ENCODE measurements at places on chromosomes 11 and 22. TPM values are rescaled to one million over a fixed set of nuclear protein-coding genes. Genes with fewer than 3 reads are reported as not detected.

DNA sequence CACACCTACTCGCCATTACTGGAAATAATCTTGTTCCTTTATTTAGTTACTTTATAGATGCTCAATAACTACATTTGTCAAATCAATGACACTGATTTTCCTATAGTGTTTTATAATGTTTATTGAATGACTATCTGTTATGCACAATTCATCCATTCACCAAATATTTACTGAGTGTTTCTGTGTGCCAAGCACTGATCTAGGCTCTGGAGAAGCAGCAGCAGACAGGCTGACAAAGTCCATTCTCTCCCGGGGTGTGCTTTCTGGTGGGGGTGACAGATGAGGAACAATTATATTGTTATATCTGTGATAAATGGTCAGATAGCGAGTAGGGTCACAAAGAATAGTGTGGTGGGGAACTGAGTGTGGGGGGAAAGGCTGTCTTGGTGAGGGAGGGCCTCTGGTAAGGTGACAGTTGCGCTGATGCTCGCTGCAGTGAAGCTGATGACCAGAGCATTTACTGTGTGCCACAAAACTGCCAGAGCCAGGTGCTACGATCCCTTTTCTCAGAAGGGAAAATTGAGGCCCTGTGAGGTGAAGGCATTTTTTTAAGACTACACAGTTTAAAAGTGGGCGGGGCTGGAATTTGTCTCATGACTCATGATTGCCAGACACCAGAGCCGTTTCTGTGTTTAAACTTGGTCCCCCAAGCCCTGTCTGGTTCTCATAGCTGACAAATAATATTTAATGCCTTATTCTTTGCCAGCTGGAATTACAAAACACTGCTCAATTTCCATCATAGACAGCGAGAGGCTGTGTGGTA, 10.2 kb downstream of the PACS1 start:
- DNase-seq: no peak

DNA sequence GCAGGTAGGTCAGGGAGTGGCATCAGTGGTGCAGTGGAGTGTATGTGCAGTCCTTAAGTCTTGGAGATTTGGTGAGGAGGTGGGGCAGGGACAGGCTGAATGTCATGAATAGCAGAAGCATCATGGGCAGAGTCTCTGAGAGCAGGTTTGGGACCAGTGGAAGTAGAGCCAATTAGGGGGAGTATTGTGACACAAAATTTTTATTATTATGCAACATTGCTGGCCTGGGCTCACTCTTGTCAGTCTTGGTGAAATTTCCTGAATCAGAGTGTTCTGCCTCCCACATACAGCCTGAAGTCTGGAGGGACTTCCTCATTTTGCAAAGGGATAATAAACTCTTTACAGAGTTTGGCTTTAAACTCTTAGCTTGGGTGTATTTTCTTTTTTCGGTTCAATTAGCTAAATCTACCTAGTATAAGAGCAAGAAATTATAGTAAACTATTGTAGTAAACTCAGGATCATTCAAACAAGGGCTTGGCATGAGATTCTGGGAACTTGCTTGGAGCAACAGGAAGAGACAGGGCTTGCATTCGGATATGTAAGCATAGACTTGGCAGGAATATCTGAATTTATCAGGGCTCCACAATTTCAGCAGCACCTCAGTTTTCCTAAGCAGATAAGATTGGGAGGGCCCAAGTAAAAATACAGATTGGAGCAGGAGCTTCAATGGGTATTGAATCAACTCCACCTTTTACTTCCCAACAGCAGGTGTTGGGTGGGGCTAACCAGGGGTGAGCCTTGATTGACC, 67.7 kb downstream of the FDX1 start:
- DNase-seq: no peak

DNA sequence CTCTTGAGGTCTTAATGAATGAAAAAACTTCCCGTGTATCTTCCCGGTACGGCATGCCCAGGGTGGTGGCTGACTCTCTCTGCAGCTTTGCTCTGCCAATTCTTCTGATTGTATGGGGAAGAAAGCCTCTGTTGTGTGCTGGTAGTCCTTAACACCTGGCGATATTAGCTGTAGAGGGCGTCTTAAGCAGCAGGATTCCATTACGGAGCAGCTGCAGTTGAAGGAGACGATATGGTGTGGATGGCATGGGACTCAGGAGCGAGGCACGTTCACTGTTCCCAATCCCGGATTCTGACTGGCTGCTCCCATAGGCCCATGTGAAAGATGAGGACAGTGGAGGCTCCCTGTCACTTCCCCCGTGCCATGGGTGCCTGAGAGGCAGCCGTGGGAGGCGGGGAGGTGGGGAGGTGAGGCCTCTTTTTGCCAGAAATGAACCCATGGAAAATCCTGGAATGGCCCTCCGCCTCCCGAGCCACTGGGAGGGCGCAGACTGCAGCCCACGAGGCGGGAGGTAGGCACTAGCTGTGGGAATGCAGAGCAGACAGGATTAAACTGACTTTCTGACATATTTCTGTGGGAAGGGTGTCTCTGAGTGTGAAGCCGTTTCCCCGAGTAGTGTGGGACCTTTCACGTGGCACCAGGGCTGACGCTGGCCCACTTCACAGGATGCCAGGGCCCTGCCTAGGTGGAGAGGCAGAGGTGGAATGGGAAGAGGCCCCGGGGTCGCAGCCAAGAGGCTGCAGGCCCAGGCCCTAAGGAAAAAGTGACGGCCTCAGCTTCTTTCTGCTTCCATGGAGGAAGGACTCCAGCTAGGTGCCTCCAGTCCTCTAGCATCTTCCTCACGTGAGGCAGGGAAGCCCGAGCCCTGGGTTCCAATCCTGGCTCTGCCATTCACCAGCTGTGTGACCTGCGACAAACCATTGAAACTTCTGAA, 121.4 kb upstream of the CD82 start:
- DNase-seq: no peak

GRCh38 chr11:48879256-48879655, 104.4 kb downstream of the TRIM51G start:
- no peak for DNase-seq

- DNase-seq: no peak
Measured at GRCh38 chr11:131864228-131864627, 493.8 kb downstream of the NTM start.

GRCh38 chr11:117696540-117696939, 100.5 kb downstream of the DSCAML1 start:
- DNase-seq: no peak

DNA sequence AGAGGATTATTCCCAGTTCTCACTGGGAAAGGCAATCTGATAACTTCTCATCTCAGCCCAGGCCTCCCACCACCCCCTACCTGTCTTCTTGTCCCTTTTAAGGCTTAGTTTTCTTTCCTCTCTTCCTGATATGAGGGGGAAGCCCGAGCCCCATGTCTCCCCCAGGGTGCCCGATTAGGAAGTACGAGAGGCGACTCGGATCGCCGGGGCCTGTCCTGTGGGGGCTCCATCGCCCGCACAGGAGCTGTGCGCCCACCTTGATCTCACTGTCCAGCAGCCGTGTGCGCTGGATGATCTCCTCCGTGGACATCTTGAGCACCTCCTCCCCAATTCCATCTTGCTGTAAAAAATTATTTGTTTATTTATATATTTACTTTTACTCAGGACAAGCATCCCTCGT, 628 bp downstream of the PSMC3 start:
- DNase-seq: no peak

The OR51B4 gene
- not detected for total RNA-seq

The TKFC gene
- 59.8 TPM for total RNA-seq

The MGAT3 gene
- 41.5 TPM for total RNA-seq

The OVCH2 gene
- not detected for total RNA-seq
